ENCODE measurements at places on chromosomes 2 and 18.

GRCh38 chr18:50717563-50717962, 102.3 kb downstream of the MRO start:
- DNase-seq: no peak

DNA sequence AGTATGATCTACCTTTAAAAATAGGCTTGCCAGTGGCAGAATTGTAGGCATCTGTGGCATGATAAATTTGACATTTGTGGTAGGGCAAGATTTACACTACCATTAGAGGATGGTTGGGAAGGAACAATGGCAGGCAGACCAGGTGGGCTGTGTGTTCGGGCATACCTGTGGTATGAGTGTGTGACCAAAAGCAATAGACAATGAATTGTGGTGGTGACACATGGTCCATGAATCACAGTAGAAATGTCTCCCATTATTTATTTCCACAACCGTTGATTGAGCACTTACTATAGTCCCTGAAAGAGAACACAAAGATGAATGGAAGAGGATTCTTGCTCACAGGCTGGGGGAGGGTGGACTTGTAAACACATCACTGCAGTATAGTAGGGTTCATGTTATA, 29.9 kb upstream of the RUFY4 start:
- DNase-seq: no peak

DNA sequence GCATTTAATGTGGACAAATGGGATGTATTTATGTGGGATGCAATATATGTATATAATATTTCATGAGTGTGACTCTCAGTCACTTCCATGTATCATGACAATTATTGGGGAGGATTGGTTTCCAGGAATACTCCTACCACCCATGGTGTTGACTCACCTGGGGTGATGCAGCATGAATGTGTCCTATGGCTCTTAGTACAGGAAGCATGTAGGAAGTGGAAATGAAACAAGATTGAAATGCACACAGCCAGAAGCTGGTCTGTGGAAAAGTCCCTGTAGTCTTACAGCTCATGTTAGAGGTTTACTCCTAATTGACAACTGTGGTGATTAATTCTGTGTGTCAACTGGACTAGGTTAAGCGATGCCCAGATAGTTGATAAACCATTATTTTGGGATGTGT, 89.3 kb upstream of the HAAO start:
- no peak for DNase-seq

DNA sequence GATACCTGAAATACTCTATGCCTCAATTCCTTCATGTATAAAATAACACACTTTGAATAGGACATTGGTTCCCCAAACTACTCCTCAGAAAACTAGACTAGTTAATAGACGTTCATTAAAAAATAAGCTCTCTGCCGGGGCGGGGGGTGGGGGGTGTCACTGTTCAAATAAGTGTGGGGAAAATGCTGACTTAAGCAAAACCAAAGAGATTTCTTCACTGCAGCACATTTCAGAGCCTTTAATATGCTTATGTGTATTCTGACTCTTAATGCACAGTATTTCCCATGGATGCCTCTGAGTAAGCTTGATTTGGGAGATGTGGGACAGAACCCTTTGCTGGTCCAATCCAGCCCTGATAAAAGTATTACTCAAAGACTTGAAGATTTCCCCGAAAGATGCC, 93.2 kb downstream of the LYPD6 start:
- no peak for DNase-seq

GRCh38 chr2:197113275-197113711, 186.8 kb upstream of the PGAP1 start:
- DNase-seq: peak; percentile 62

DNA sequence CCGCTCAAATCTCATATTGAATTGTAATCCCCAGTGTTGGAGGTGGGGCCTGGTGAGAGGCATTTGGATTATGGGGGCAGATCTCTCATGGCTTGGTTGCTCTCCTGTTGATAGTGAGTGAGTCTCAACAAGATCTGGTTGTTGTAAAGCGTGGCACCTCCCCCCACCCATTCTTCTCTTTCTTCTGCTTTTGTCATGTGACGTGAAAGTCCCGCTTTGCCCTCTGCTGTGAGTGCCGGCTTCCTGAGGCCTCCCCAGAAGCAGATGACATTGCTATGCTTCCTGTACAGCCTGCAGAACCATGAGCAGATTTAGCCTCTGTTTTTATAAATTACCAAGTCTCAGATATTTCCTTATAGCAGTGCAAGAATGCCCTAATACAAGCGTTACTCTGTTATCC, 673.8 kb downstream of the ADCYAP1 start:
- DNase-seq: no peak

DNA sequence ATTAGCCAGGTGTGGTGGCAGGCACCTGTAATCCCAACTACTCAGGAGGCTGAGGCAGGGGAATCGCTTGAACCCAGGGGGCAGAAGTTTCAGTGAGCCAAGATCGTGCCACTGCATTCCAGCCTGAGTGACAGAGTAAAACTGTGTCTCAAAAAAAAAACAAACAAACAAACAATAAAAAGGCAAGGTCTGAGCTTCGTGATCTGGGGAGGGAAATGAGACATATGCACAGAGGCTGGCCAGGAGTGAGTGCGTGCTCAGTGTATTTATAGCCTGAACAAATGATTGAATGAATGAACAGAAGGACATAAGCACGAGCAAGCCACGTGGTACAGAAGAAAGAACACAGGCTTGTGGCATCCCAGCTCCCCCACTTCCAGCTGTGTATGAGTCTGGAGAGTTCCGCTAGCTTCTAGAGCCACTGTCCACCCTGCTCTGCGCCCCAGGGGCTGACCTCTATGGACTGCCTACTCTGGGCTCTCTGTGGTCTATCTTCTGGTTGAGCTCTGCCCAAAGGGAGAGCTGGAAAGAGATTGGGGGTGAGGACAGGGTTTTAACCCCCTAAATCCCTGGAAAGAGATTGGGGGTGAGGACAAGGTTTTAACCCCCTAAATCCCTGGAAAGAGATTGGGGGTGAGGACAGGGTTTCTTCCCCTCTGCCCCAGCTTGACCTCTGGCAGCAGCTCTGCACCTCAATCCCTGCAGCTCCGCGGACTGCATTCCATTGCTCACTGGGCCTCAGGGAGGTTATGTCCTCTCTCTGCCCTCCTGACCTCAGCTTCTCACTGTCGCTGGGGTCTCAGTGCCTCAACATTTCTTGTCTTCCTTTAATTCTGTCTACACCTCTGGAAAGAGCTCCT, 11.0 kb upstream of the ROCK2 start:
- no peak for DNase-seq

DNA sequence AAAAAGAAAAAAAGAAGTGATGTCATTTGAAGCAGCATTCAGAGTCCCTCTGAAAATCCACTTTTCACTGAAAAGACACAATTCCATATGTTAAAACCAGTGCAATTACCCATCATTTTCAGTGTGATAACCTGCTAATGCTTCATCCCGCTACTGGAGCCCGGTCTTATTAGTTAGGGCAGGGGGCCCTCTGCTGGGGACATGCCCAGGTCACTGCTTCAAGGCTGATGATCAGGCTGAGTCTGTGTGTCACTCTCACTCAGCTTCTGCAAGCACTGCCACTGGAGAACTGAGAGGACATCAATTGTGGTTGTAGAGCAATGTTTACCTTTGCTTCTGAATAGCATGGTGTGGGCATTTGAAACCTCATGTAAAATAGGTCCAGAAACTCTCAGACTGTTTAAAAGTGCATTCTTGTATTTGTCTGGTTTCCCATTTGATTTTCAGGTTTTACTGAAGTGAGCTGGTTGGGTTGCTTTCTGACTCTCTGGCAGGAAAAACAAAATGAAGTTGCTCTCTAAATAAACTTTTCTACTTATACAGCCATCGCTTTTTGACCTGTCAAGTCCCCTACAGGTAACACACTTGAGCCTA, 49.2 kb upstream of the NXPH2 start:
- DNase-seq: peak; percentile 61

GRCh38 chr2:63514781-63515180, 73.5 kb downstream of the WDPCP start:
- no peak for DNase-seq

DNA sequence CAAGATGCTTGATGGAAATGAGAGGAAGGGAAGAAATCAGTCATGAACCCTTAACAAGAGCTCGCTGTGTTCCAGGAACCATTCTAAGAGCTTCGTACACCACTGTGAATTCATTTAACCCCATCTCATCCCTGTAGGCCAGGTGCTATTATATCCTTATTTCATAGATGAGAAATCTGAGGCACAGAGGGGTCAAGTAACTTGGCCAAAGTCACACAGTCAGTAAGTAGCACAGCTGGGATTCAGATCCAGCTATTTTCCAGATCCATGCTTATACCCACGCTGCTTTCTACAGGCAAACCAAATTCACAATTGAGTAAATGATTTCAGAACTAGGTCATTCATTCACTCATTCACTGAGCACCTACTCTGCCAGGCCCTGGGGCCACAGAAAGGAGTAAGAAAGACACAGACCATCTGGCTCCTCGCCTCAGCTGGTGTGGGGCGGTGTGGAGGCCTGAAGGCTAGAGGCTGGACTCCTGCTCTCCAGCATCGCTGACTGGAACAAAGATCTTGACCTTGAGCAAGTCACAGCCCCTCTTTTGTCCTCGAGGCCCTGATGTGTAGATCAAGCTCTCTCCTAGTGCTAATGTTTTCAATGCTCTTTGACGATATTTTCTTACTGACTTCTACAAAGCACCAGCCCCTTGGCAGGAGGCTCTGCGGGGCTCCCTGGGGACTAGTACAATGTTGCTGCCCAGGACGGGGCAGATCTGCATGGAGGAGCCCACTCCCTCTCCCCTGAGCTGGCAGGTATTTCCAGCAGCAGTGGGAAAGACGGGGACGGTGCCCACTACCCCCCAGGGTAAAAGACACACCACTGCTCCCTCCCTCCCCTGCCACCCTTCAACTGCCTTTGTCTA, 26.5 kb downstream of the STEAP3 start:
- no peak for DNase-seq

DNA sequence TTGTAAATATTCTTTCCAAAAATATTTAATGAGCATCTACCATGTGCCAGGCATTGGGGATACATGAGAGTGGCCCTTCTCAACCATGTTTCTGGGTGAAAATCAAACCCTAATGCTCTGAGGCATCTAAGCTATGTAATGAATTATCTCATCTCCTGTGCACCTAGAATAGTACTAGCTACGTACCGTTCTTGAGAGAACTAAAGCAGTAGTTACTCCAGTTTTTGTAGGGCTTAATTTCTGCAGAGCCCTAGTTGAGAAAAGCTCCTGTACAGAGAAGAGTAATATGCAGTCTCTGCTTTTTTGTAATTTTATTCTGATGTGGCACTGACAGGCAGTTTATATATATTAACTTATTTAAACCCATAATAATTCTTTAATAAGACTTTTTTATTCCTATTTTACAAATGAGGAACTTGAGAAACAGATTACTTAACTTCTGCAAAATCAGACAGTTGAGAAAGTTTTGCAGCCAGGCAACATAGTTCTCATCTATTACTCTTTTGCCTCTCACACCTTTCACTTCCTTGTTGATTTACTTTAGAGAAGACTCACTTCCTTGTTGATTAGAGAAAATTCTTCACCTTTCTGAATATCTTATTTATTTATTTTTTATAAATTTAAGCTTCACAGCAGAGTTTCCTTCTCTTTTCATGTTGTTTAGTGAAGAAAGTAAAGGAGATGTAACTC, 3.1 kb downstream of the SPOPL start:
- DNase-seq: no peak

DNA sequence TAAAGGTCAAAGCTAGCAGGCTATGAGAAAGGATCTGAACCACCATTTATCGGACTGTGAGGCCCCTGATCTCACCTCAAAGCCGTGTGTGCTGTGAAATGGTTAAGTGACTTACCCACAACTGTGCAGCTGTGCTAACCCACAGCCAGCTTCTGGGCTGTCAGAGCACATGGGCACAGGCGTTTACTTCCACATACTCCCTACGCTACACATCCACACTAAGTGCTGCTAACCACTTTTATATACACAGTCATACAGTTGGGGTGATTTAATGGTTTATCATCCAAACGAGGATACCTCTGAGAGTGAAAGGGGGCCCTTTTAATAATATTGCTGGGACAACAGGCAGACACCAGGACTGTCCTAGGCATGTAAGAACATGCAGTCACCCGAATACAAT, 37.3 kb downstream of the CYRIA start:
- no peak for DNase-seq

GRCh38 chr2:143524559-143525401, 395.6 kb downstream of the ARHGAP15 start:
- no peak for DNase-seq

- no peak for DNase-seq
Measured at GRCh38 chr18:13594551-13594950, 131.8 kb downstream of the FAM210A start.

GRCh38 chr2:8458503-8459459, 223.1 kb upstream of the ID2 start:
- no peak for DNase-seq

- DNase-seq: no peak
Measured at GRCh38 chr2:107693604-107694003, 133.1 kb upstream of the RGPD4 start.

DNA sequence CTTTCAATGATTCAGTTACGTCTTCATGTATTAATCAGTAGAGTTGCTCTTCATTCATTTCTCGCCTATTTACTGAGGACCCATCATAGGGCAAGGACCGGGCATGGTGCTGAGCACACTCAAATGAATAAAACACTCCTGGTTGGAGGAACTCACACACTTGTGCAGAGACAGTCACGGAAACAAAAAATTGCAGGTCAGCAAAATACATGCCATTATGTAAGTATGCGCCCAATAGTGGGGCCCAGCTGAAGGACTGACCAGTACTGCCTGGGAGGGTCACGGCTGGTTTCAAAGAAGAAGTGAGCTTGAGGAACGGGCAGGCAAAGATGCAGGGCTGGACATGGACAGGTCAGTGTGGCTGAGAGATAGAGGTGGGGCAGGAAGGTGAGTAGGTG, 102.9 kb downstream of the DDX1 start:
- DNase-seq: no peak

DNA sequence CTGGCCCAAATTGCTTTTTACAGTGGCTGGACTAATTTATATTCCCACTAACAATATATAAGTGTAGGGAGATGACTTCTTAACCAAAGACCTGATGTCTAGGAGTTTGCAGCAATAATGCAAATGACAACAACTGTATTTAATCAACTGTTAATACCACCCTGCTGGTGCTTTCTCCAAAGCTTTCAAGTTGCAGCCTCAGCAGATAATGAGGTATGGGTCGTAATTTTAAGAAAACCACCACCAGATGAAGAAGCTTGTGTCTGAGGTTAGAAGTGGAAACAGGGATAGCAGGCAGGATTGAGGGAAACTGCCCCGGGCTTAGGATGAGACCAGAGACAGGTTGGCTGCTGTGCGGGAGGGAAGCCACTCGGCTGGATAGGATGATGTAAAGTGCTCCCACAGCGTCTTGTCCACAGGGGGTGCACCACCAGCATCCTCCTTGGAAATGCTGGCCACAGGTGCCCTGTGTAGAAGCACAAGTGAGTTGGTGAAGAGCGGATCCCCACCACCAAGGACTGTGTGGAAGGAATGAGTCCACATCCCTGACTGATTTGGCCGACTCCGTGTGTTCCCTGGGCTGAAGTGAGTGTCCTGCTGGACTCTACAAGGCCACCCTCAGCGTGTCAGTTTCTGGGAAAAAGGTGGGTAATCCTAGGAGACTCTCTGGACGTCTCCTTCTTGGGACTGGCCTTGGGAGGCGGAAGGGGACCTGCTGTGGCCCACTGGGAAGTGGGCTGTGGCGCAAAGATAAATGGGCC, 76.1 kb upstream of the SMAD2 start:
- no peak for DNase-seq

GRCh38 chr2:234971496-234971895, 19.7 kb downstream of the SH3BP4 start:
- peak; percentile 32 for DNase-seq
